ENCODE measurements at places on chromosomes 16 and 17.

DNA sequence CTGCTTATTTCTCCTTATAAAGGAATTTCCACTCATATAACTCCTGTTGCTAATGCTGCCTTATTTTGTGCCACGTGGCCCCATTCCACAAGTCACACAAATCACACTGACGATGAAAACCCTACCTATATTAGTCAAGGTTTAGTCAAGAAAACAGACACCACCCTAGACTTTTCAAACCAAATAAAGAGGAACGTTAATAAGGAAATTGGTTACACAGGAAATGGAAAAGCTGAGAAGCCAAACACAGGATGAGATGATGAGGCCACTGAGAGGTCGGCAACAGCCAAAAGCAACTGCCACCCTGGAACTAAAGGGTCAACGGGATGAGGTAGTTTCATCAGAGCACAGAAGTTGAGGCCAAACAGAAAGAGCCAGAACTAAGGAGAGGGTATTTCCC is 47.3 kb upstream of the ALOX12 start:
- no peak for DNase-seq

GRCh38 chr17:18042983-18043382 is 3.8 kb downstream of the GID4 start:
- no peak for DNase-seq

GRCh38 chr16:63373744-63374143 is 1337.5 kb upstream of the CDH8 start:
- no peak for DNase-seq

- no peak for DNase-seq
Observed at GRCh38 chr16:56281249-56281805, 90.0 kb downstream of the GNAO1 start.
